Fibroblast of skin of abdomen (primary cell): ENCODE measurements at places on chromosomes 1 and 21.

- DNase-seq = no peak
Measured at GRCh38 chr1:195030793-195031192, 1577.4 kb downstream of the KCNT2 start.

DNA sequence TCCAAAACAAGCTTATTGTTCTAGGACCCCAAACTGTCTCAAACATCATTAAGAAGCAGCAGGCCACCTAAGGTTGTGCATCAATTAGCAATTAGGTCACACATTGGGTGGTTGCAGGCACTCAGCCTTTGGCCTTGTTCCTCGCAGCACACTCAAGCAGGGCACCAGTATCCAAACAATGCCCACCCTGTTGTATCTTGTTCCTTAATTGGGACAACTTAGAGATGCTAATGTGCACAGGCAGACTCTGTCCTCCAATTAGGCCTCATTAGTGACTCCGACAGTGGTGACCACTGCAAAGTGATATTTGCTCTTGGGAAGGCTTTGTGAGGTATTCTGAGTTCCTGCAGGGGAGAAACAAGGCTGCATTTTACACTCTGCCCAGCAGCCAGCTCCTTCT is 515.1 kb upstream of the PTBP2 start:
- DNase-seq = no peak

- peak; percentile 56 for DNase-seq
Measured at GRCh38 chr1:29639741-29640427, 403.6 kb downstream of the PTPRU start.

GRCh38 chr1:229085291-229085690 is 185.6 kb upstream of the RAB4A start:
- DNase-seq = no peak

DNA sequence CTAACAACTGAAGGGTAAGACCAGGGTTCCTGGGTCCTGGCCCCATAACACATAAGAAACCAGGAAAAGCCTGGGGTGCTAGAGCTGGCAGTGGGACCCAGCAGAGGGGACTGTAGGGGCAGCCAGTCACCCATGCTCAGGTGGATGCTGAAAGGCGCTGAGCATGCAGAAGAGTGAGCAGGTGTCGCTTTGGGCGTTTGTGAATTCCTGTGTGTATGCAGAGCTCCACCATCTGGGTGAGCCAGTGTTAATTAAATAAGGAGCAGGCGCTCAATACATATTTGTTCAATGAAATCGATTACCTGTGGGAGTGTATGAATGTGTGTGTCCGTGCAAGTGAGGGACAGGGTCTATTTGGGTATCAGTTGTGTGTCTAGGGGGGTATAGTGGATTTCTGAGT is 499 bp downstream of the C1QA start:
- DNase-seq = no peak

- peak; percentile 7 for DNase-seq
Measured at GRCh38 chr1:2115702-2116341, 65.6 kb downstream of the PRKCZ start.

DNA sequence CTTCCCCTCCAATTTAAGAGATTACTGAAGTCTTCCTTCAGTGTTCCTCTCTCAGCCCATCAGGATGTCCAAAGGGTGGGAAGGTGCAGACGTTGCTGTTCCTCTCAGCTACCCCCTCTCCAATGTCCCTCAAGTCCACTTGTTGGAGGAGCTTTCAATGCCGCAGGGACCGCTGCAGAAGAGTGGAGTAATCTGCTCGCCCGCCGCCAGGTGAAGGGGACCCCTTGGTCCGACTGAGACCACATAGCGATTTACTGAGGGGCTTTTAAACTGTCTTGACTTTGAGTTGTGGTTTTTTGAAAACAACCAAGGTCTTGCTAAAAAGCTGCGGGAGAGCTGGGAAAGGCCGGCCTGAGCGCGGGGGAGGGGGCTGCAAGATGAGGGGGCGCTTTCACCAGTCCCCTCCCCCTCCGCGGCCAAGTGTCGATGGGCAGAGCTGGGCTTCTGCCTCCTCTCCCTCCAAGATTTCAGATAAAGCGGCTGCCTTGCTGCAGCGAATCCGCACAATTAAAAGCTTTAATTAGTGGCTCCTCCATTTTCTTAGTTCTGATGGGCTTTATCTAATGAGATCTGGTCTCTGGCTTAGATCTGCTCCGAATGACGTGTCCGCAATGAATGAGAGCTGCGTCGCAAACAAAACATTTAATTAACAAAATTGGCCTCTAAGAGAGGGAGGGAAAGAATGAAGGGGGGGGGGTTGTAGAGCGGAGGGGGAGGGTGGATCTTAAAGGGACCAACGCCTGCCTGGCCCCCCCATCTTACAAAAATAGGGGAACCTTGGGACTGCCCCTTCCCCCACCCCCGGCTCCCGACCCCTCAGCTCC is 5.9 kb downstream of the LMO4 start:
- peak; percentile 46 for DNase-seq

DNA sequence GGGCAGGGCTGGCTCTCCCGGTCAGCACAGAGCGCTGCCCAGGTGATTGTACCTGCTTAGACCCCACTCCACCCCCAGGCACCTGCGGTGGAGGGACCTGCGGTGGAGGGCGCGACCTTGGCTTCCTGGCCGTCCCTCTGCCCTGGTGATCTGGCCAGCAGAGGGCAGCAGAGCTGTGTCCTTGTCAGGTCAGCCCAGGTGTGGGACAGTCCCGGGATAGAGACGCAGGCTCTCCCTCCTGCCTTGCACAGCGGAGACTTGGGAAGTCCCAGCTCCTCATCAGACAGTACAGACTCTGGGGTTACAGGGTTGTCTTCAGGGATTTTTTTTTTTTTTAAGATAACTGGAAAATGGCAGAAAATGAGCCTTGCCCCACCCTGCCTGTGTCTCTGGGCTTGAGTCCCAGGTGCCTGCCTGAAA is 10.0 kb downstream of the SLX9 start:
- DNase-seq = peak; percentile 57

GRCh38 chr1:53467391-53467790 is 8.2 kb downstream of the DMRTB1 start:
- no peak for DNase-seq
